Activated gamma-delta T cell treated with anti-CD3 and anti-CD28 coated beads, Interleukin-2, amount 50 U/mL, for 16 hours (primary cell): ENCODE measurements at places on chromosomes 12 and 14.

DNA sequence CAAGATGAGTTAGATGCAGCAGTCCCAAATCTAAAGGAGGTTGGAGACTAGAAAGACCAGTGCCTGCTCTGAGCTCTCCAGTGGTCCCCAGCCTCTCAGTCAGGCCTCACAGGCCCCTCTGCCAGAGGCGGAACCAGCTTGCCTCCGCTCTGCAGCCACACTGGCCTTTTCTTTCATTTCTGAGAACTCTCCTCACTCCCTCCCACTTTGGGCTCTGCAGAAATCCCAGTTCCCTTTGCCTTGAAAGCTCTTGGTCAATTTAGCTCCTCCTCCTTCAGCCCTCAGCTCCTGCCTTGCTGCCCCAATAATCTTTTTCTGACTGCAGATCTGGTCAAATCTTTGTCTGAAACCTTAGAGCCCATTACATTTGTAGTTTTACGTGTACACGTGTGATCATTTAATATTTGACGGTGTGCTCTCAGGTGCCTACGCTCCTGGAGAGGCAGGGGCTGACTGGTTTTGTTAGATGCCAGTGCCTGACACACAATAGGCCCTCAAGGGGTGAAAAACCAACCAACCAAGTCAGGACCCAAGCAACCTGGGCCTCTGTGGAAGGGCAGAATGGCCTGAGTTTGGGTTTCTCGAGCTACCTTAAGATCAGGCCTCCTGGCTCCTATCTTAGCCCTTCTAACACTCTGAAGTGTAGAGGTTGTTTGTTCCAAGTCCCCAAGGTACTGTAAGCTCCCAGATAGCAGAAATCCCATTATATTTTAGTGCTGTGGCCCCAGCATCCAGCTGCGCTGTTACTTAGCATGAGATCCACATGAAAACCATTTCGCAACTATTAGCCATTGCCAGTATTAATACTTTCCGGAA is 1.1 kb upstream of the NUDT4 start:
- DNase-seq: no peak

DNA sequence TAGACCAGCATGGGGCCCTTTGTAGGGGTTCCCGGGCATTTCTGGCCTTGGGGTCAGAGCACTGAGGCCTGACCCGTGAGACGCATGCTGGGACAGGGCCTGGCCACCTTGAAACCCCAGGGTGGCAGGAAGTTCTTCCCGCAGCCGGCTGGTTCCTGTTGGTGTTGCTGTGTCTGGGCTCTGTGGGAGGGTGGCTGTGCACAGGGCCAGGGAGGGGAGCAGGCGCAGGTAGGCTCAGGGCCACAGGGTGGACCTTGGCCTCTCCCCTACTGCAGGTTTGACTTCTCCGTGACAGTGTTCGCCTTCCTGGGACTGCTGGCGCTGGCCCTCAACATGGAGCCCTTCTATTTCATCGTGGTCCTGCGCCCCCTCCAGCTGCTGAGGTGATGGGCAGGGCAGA is 48.2 kb downstream of the SLC8B1 start:
- no peak for DNase-seq

DNA sequence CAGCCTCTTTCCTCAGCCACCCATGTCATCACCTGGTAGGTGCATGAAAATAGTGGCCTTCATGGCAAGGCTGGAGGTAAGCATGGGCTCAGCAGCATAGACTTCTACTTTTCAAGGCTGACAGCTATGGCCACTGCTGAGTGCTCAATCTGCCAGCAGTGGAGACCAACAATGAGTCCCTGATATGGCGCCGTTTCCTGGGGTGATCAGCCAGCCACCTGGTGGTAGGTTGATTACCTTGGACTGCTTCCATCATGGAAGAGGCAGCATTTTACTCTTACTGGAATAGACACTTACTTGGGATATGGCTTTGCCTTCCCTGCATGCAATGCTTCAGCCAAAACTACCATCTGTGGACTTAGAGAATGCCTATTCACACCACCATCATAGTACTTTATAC is 39.5 kb upstream of the USP44 start:
- DNase-seq: no peak

GRCh38 chr12:29944269-29945000 is 160.7 kb upstream of the TMTC1 start:
- DNase-seq: no peak

DNA sequence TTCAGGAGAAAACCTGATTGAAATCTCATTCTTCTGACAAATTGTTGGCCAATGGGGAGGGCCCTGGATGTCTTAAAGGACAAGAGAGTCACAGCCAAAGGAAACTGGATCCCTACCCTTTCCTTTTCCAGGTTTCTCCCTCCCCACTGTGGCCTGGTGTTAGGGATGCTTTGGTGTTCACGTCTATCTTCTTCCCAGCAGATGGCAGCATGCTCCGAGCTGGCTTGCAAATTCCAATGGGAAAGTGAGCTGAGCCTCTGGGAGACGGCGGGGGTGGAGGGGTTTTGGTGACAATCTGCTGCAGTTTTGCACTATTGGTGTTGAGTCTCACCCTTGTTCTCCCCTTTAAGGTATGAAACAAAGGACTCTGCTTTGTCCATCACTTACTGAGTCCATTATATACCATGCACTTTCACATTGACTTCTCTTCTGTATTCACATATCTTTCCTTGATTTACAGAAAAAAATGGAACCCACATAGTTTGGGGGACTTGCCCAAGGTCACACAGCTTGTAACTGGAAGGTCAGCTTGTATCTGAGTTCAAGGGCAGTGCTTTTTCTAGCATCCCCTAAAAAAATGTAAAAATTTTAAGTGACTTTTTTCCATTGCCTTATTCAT is 39.3 kb downstream of the CCDC177 start:
- DNase-seq: no peak
